ENCODE measurements at places on chromosomes 5 and 9.

DNA sequence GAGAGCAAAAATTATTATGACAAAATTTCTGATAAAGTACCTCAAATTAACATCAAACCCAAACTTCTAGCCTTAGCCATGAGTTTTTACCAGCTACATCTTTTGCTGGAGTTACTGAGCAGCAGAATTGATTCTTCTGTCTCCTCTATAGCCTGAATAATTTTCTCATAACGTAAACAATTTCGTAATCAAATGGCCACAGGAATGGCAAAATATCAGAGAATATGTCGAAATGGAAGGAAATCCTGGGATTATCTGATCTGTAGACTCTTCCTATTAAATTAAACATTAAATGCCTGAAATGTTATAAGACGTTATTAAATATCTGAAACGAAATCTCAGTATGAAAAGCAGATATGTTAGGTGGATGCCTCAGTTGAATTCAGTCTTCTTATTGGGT lies 41.1 kb downstream of the LURAP1L start:
- no peak for DNase-seq

DNA sequence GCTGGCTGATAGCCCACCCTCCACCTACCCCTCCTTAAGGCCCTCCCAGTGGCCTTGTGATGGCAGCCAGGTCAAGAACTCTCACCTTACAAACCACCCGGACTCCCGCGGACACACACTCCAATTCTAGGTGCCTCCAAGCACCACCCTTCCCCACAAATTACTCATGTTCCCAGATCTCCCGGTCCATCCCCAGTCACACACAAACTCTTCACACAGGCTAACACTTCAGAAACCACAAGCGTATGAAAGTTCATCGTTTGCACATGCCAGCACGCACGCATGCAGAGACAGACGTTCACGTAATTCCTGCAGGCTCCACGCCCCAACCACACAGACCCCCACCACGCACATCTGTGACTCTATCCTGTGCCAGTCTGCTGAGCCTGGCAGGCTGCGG lies 18.0 kb downstream of the NR5A1 start:
- no peak for DNase-seq

GRCh38 chr9:135152614-135153334 lies 65.3 kb downstream of the OLFM1 start:
- DNase-seq: no peak

GRCh38 chr5:173028811-173029327 lies 27.3 kb upstream of the CREBRF start:
- no peak for DNase-seq
